Activated CD4-positive, alpha-beta T cell treated with anti-CD3 and anti-CD28 coated beads for 24 hours (primary cell): ENCODE measurements at places on chromosomes 2 and 18.
A peak's percentile ranks its signal among the peaks of the same experiment; 100 is the strongest.

- DNase-seq = no peak
Observed at GRCh38 chr2:72674982-72675915, 150.6 kb downstream of the EXOC6B start.

- no peak for DNase-seq
Observed at GRCh38 chr2:71524476-71524875, 71.1 kb downstream of the DYSF start.

DNA sequence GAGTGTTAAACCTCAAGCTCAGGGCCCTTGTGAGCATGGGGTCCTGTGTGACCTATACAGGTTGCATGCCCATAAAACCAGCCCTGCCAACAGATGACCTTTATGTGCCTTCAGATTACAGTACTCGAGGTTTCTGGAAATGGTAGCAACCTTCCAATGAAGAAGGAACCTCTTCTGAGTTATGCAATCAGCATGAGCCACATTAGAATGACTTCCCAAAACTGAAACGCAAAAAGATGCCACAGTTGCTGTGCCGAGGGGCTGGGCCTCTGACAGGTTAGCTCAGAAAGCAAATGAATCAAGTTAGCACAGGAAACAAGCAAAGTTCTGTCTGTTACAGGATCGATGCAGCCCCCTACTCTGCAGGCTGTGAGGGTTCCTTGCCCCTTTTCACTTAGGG is 37.7 kb downstream of the TGFA start:
- DNase-seq = no peak

- no peak for DNase-seq
Observed at GRCh38 chr2:240302041-240302440, 133.4 kb upstream of the GPC1 start.

GRCh38 chr2:225366731-225367130 is 32.8 kb upstream of the NYAP2 start:
- DNase-seq = no peak

- DNase-seq = no peak
Observed at GRCh38 chr2:73685764-73686438, 43.7 kb upstream of the NAT8 start.

DNA sequence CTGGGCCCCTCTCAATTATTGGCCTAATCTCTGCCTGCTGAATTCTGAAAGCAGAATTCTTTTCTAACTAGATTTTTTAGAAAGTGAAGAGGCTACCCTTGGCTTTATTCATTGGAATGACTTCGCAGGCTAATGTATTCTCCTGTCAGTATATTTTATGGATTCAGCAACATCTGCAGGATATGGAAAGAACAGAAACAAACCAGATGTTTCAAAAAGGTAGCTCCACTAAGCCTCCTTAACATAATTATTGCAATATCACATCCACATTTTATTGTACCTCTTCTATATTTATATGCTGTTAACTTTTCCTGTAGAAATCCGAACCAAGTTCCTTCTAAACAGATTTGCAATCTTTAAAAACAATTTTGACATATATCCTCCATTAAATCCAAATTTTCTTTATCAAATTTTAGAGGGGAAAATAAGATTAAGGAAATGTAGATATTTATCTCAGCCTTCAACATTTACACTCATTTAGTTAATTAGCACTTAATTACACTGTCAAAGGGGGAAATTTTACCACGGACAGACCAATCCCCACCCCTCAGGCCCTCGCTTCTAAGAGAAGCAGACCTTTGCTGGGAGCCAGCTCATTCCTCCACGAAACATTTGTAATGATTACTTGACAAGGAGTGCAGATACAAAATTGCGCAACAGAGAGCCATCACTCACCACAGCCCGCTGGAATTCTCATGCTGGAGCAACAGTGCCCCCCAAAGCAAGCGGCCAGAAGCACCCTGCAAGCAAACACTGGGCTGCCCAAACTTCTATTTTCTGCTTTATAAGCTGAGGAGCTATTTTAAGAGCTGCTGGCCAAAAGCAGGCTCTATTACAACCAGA is 253.4 kb downstream of the ETAA1 start:
- DNase-seq = no peak

DNA sequence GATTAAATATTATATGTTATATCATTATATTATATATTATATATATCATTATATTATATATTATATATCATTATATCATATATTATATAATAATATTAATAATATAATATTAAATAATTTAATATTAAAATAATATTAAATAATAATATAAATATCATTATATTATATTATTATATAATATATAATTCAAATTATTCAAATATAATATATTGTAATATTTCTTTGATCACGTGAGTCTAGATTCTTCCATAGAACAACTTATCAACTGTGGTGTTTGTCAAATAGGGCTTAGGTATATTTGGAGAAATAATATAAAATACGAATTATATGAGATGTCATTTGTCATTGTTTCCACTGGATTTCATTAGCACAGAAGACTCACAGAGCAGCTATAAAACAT is 77.3 kb downstream of the SPHKAP start:
- DNase-seq = no peak

- no peak for DNase-seq
Observed at GRCh38 chr2:172574965-172575364, 19.1 kb downstream of the PDK1 start.

DNA sequence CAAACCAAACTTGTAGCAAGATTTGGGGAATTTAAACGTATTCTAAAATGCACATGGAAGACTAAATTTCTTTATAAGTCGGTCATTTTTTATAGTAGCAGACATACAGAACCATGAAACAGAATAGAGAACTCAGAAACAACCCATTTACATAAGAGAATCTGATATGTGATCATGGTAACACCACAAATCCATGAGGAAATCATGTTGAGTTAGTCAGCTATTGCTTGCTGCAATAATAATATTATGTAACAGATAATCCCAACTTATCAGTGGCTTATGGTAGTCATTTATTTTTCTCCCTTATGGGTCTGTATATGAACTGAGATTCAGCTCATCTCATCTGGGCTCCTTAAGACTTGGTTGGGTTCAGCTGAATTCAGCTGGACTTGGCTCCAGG is 103.4 kb upstream of the SERTAD2 start:
- no peak for DNase-seq

DNA sequence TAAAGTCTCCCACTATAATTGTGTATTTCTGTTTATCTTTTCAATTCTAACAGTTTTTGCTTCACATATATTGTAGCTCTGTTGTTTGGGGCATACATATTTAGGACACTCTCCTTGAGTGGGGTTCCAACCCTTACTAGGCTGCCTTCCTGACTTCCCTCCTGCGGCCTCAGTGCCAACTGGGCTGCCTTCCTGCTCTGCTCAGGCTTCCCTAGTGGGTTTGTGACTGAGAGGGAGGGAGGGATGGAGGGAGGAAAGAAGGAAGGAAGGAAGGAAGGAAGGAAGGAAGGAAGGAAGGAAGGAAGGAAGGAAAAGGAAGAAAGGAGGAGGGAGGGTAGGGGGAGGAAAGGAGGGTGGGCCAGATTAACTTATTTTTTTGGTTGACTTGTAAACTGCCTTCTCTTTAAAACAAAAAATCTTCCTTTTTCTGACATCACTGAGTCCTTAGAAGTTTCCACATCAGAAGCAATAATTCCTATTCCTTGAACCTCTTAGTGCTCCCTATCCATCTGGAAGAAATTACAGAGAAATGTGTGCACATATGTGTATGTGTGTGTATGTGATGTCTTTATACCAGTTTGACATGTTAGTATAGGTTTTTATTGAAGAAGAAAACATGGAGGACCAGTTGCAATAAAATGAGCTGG is 145.4 kb upstream of the PGAP1 start:
- DNase-seq = no peak

GRCh38 chr18:44586782-44587524 is 93.7 kb upstream of the SETBP1 start:
- no peak for DNase-seq

- DNase-seq = no peak
Observed at GRCh38 chr2:168434146-168434545, 21.9 kb upstream of the CERS6 start.

DNA sequence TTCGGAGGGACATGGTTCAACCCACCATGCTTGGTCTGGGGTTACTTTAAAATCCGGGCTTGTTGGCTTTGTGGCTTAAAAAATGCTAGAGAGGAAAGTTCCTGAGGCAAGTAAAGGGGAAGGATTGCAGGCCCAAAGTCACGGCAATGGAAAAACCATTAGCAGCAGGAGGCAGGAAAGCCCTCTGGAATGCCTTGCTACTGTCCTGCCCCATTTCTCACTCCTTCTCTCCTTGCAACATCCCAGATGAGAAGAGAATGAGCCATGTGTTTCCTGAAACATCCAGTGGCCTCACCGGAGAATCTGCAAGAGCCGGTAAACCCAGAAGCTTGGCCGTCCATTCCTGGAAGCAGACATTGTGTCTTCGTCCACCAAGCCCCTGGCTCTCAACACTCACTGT is 97.4 kb upstream of the LCLAT1 start:
- DNase-seq = no peak

DNA sequence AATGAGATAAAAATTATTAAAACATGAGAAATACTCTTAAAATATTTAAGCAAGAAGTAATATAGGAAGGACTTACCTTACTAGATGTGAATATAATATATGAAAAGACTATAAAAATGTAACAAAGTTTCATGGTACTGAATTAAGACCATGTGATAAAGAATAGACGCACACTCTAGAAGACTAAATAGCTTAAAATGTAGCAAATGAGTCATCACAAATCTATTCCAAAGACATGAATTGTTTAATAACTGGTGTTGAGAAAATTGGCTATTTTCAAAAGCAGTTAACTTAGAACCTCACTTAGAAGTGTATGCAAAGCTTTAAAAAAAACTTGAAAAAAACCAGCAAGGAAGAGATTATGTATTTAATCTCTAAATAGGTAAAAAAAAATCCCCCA is 64.1 kb downstream of the POLE4 start:
- DNase-seq = no peak

DNA sequence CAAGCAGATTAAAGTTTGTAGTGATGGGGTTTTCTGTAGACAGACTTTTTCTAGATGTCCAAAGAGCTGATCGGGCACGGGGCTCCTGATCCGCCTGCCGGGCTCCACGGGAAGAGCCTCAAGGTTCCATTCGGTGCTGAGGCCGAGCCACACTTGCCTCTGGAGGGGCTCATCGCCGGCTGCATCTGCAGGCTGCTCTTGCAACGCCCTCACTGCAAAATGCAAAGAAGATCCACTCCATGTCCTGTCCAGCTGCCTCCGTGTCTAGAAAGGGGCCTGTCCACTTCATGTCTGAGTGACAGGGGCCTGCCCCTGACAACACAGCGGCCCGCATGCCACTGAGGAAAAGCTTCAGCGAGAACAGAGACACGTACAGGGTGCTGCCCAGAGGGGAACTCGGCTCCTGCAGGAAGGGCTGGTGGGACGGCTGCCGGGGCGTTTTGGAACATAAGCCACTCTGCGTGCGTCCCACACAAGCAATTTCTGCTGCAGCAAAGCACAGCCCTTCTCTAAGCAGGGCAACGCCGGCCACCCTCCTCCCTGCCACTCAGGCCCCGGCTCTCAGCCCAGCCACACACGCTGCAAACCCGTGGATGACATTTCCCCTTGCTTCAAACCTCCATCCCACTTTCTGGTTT is 53.6 kb upstream of the CTDP1 start:
- DNase-seq = no peak

- DNase-seq = peak; percentile 31
Observed at GRCh38 chr2:200765139-200765951, 46.4 kb upstream of the BZW1 start.

GRCh38 chr2:174023591-174024523 is 58.7 kb upstream of the SP3 start:
- DNase-seq = peak; percentile 31

- no peak for DNase-seq
Observed at GRCh38 chr2:23904692-23905091, 22.2 kb downstream of the ATAD2B start.

DNA sequence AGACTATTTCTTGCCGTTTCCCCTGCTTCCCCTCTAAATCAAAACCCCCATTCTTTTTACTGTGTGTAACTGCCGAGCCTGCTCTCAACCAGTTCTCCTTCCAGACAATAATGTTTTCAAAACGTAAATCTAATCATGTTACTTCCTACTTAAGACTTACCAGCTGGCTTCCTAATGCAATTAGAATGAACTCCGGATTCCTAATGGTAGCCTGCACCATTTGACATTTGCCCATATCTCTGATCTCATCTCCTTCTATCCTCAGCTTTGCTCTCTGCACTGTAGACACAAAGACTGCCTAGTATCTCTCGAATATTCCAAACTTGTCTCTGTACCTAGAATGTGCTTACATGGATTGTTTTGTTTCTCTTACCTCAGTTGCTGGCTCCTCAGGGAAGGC is 12.9 kb downstream of the TTL start:
- no peak for DNase-seq

DNA sequence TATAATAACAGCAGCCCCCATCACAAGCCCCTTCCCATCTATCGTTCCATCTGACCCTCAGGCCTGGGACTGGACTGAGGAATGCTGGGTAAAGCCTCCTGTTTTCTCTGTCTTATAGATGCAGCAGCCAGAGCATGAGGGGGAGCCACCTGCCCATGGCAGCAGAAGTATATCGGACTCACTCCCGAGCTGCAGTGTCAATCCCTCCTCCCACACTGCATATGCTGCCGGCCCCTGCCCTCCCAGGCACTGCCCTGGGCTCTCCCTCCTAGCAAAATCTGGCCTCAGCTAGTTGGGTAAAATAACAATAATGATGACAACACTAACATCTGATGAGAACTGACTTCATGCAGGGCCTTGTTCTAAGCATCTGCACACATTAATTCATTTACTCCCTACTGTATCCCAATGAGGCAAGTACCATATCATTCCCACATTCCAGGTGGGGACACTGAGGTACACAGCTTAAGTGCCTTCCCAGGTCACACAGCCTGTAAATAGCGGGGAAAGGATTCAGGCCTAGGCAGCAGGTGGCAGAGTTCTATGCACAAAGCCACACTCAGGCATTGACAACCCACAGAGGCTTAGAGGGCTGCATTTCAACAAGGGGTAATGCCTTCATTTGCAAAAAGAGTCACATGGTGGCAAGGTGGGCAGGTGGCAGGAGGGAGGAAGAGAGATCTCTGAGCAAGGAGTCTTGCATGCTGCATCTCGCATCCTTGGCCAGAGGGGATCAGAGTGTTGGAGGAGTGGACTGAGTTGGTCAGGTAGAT is 190.0 kb downstream of the ZBTB7C start:
- DNase-seq = no peak

DNA sequence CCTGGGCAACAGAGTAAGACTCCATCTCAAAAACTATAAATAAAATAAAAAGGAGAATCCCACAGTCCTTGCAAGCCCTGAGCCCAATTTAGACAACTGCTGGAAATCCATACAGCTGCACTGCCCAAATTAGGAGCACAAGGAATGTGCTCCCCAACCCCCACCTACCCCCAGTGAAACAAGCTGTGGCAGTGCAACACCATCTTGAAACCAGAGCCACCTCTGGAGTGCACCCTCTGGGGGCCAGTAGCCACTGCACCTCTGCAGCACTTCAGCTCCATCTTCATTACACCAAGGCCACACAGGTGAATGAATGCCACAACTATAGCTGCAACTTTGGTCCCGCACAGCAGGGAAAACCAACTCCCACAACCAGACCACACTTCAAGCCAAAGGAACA is 37.3 kb downstream of the USP34 start:
- no peak for DNase-seq

GRCh38 chr2:135840601-135841000 is 3.6 kb upstream of the LCT start:
- no peak for DNase-seq
